ENCODE measurements at places on chromosomes 16 and 17. TPM values are rescaled to one million over a fixed set of nuclear protein-coding genes. Genes with fewer than 3 reads are reported as not detected.

- DNase-seq, result no peak
Observed at GRCh38 chr17:33804401-33804800, 450.7 kb upstream of the CCL2 start.

GRCh38 chr17:1705004-1705403, 5.2 kb downstream of the TLCD2 start:
- no peak for DNase-seq

Gene DOC2A
- 0.32 TPM for total RNA-seq

Gene HOXB7
- total RNA-seq, result 1.7 TPM

All from fibroblast of villous mesenchyme (primary cell).